ENCODE measurements at places on chromosomes 16 and 17.

DNA sequence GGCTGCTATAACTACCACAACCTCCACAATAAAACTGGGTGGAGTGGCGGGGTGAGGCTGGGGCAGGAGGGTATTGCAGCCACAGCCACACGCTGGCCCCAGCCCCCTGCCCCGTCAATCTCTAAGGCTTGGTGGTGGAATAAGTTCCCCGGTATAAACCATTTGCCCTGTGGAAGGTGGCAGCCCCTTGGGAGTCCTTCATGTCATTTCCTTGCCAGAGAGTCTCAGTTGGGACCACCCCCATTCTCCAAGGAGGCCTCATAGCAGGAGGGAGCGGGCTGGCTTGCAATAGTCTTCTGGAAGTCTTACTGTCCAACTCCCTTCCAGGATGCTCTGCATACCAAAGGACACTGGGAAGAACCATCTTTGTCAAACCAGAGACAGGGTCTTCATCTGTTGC lies 19.4 kb downstream of the CD300A start:
- no peak for DNase-seq

- DNase-seq: no peak
Measured at GRCh38 chr16:66486199-66486772, 59.2 kb downstream of the BEAN1 start.

- no peak for DNase-seq
Measured at GRCh38 chr16:54135361-54136275, 151.0 kb downstream of the IRX3 start.

GRCh38 chr17:80261159-80261894 lies 675 bp downstream of the RNF213 start:
- DNase-seq: peak; percentile 85

Data from activated CD4-positive, alpha-beta T cell treated with anti-CD3 and anti-CD28 coated beads, Interleukin-2, Interleukin-4, amounts not matched to agents 100 ng/mL and 50 ng/mL, durations not matched to agents 16 hours and 8 hours (primary cell).